Liver (tissue), 10 donors: ENCODE measurements at places on chromosomes 2 and 18.

DNA sequence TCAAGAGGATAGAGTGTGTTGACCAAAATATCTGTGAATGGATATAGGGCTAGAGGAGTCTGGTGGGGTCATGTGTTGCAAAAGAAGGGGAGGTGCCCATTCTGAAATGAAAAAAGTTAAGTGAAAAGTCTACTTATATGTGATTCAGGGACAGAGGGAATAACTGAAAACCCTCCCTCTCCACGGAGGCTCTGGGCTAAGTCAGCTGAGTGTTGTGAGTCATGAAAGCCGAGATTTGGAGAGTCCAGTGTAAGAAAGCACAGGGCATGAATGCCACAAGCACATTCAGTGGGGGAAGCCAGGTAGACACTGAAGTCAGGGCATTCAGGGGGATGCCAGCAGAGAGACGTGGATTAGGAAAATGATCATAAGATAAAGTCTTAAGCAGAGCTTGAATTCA, 871.9 kb downstream of the TSN start:
- no peak for DNase-seq

DNA sequence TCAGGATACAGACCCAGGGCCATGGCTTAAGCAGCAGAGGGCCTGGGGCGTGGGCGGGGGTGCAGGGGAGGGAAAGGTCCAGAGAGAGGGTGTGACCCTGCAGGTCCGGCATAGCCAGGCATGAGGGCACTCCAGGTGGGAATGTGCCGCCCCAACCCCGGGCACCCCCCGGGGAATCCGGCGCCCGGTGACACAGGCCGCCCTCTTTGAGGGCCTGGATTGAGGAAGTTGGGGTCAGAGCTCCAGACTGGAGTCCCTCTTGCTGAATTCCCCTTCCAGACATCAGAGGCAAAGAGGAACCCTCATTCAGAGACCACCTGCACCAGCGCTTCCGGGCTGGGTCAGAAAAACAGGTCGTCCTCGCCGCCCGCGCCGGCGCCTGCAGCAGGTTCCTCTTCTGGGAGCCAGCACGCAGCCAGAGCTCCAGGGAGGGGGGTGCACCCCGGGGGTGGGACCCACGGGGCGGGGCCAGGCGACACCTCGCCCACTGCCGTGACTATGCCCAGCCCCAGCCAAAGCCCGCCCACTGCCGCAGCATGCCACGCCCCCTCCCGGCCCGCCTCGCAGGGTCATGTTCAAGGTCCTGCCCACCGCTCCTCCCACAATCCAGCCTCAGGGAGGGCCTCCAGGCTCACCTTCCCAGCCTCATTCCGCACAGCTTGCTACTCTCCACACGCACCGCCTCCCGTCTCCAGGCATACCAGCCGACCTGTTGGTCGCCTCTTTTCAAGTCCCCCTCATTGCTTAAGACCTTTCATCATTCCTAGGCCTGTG, 98.3 kb upstream of the ID2 start:
- DNase-seq = peak; percentile 99

GRCh38 chr2:236918545-236918944, 167.1 kb upstream of the COPS8 start:
- no peak for DNase-seq

DNA sequence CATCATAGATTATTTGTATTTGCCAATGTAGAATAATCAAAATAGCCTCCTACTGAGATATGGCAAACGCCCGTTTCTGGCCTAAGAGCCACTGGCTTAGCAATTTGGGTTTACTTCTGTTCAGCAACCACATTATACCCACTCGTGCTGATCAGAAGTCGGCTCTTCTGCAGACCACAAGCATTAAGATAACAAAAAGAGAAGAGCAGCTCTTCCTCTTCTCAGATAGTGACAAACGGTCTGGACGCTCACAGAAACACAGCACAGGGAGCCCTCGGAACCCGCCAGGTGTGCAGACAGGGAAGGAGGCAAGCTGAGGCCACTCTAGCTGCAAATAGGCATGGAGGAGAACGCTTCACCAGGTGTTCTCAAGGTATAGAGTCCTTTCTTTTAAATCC, 164.0 kb downstream of the HDAC4 start:
- DNase-seq = no peak

DNA sequence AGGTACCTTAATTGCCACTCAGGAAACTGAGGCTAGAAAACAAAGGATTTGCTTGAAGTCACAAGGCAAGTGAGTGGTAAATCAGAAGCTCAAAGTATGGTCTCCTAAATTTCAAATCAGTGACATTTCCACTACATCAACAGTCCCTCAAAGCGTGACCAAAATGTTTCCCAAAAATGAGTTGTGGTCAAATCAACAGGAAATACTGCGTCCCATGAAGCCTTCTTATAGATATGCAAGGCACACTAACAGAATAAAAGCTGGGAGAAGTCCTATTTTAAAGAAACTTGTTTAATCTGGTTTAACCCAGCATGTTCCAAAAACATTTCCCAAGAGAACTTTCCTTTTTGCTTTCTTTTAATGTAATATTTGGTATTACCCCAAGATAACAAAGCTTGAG, 249.4 kb downstream of the EXOC6B start:
- no peak for DNase-seq

- no peak for DNase-seq
These were observed 186.0 kb downstream of the ZNF385B start for GRCh38 chr2:179675435-179675834.

- no peak for DNase-seq
These were observed 2.1 kb downstream of the SERPINB2 start for GRCh38 chr18:63889626-63890025.

DNA sequence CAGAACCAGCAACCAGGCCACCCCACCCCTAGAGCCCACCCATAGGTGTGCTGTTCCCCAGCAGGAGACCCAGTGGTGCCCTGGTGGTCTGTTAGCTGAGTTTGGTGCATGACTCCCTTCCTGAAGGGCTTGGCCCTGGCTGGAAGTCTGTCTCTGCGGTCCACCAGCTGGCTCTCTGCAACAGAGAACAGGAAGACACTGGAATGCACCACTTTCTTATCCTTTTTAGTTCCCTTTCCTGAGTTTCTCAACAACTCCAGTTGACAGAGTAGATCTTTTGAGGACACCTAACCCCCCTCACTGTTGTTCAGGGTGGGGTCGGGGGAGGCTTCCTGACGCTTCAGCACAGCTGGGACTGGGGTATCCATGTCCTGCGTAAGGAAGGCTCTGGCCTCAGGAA, 11.9 kb upstream of the RPL37A start:
- DNase-seq = no peak

- no peak for DNase-seq
These were observed 61.0 kb downstream of the MAP3K20 start for GRCh38 chr2:173136599-173136998.

DNA sequence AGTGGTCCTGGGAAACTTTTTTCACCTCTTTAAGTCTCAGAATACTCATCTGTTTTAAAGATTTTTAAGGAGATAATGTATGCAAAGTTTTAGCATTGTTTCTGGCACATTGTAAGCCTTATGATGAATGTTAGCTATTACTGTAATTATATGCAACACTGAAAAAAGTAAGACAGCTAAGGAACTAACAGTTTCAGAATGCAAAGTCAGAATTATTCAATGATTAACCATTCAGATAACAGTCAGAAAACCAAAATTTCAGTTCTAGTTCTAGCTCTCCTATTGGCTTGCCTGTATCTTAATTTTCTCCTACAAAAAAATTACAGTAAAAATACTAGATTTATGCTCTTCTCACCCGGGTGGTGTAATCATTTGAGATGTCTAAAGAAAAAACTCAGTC, 101.1 kb downstream of the SLC4A10 start:
- DNase-seq = no peak

- no peak for DNase-seq
These were observed 90.0 kb downstream of the COMMD1 start for GRCh38 chr2:61995515-61995914.

- DNase-seq = no peak
These were observed 17.5 kb downstream of the LBH start for GRCh38 chr2:30248791-30249190.

DNA sequence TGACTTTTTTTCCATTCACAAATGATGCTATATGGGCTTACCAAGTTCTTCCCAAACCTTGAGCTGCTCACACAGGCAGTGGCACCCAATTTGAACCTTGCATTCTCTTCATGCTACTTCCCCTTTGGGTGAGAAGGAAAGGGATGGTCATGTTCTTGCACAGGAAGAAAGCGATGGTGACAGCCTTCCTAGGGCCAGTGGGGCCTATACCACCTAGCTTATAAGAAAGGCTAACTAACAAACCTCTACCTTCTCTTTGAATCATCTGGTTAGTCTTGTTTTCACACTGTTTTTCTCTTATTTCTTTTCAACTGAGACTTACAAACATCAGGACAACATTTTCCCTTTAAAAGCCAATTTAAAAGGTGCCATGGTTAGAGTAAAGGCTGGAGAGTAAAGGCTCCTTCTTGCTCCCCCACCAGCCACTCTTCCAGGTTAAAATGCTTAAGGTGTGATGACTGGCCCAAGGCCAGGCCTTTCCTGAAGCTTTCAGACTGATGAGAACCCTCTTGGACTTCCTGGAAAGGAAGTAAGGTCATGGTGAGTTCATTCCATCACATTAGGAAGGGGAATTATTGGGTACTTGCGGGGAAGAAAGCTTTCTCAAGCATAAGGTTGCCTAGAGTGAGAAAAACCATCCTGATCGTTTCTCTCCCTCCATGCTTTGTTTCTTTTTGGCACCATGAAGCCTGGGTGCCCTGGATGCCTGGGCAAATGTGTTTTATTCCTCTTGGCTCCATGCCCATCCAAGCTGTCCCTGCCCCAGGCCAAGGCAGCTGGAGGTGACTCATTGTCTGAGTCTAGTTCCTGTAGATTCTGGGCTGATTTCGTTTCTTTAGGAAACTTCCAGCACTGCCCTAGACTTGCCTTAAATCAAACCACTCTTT, 41.4 kb upstream of the ITGB6 start:
- no peak for DNase-seq

DNA sequence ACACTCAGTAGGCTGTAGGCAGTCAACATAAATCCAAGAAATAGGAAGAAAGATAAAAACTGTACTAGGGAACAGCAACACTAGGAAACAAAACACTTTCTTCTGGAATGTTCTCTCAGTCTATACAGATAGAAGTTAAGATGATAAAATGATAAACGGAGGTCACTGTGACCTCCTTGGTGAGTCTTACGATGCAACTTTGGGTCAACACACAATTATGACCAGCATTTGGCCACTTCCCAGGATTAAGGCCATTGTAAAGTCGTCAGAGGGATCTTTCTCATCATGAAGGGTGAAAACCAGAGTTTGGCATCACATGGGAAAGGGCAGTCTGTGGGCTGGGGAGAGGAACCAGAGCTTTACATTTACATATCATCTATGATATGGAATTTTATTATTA, 33.4 kb downstream of the LAMA3 start:
- no peak for DNase-seq

- no peak for DNase-seq
These were observed 256.7 kb downstream of the HAUS1 start for GRCh38 chr18:46360866-46361265.

GRCh38 chr2:60336442-60337141, 216.9 kb downstream of the BCL11A start:
- DNase-seq = no peak

GRCh38 chr2:128310094-128310716, 8.5 kb downstream of the HS6ST1 start:
- peak; percentile 32 for DNase-seq

- no peak for DNase-seq
These were observed 66.8 kb downstream of the TET3 start for GRCh38 chr2:74051504-74051903.

- no peak for DNase-seq
These were observed 10.3 kb downstream of the FBLN7 start for GRCh38 chr2:112148477-112148876.

DNA sequence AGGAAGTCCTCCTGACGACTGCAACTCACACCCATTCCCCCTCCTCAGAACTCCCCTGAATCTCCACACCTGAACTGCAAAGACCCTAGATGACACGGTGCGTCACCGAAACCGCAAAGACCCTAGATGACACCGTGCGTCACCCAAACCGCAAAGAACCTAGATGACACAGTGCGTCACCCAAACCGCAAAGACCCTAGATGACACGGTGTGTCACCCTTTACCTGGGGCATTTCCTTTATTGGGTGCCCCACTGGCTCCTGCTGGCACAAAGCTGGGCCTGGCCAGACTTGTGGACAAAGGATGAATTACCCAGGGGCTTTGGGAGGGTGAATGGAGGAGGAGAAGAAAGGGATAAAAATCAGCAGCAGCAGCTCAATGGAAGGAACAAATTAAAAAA, 123.8 kb downstream of the CELF4 start:
- DNase-seq = no peak

DNA sequence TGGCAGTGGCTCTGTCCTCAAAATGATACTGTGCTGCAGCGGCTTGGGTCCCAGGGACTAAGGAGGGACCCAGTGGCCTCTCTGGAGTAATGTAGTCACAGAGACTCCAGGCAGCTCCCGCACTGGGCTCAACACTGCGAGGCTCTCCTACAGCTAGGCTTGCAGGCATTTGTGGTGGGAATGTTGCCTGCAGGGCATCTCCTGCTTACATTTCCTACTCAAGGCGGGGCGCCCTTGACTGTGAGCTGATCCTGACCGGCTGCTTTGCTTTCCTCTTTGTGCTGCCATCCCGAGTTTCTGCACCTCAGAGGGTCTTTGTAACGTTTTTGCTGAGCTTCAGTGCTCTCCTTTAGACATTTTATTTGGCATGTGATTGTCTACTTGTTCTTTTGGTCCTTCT, 177.4 kb upstream of the FN1 start:
- DNase-seq = no peak

DNA sequence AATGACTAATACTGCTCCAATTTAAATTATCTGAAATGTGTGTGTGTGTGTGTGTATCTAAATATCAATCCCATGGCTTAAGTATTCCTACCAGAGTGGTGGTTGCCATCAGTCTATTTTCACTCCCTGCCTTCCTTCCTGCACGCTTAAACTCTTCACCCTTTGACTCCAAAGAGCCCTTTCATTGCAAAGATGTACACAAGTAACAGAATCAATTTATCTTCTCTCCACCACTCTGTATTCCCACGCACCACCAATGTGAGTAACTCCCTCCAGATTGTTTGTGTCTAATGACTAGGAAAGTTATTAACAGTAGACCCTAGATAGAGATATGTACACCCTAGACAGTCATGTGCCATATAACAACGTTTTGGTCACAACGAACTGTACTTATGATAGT, 42.8 kb downstream of the ARL6IP6 start:
- no peak for DNase-seq

DNA sequence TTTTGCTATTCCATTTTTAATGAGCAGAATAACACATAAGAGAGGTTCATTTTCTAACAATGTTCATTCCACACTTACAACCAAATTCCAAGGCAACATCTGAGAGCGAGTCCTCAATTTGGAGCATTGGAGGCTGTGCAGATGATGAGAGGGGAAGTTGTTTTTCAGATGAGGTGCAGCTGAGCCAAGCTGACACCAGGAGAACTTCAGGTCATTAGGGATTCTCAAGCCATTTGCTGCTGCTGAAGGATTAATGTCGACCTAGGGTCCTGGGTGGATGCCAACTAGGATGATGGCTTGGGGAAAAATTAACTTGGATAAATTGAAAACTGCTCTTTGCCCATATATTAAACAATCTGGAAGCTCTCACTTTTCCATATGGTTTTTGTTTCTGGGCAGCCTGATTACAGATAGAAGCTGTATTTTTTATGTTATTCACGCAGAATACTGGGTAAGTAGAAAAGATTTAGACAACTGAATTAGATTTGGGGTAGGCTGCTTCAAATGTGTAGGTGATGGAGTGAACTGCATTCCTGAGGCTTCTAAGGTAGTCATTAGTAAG, 206.4 kb upstream of the SLC39A10 start:
- no peak for DNase-seq
